ENCODE measurements at places on chromosomes 16 and 17.

DNA sequence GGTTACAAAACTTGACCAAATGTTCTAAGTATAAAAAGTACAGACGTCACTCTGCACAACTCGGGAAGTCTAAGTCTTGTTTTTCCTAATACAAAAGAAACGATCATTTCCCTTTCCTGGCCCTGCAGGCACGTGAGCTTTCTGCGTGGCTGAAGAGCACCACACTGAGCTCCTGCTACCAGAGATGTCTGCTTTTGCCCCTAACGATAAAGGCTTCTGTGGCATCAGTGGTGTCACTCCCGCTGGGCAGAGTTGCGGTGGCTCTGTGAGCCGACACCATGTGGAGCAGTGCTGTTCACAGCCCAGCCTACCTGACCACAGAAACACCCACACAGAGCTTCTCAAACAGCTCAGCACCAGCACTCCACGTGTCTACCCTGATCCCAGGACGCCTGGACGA is 20.5 kb downstream of the EMC8 start:
- DNase-seq: no peak

GRCh38 chr17:50491505-50491904 is 12.8 kb downstream of the RSAD1 start:
- DNase-seq: no peak

GRCh38 chr17:57356153-57356718 is 99.9 kb downstream of the MSI2 start:
- DNase-seq: no peak

- DNase-seq: no peak
Measured at GRCh38 chr17:51455211-51455610, 194.9 kb downstream of the UTP18 start.

DNA sequence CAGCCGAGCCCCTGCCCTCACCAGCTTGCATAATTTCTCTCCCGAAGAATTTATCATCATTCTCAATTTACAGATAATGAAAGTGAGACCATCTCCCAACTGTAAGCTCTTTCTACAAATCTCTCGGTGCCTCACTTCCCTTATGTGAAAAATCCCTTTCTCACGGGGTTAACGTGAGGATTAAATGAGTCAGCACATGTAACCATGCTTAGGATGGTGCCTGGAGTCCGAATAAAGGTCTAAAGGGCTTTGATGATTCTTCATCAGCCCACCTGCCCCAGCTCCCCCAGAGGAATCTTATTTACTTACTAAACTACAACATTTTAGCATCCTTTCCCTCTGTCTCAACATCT is 24.8 kb upstream of the PIK3R6 start:
- DNase-seq: no peak

GRCh38 chr17:51155416-51155815 is 2.1 kb downstream of the NME1 start:
- DNase-seq: no peak

- DNase-seq: peak; percentile 30
Measured at GRCh38 chr16:75029854-75030253, 31.0 kb downstream of the ZNRF1 start.

GRCh38 chr16:60582528-60582927 is 1453.7 kb downstream of the CDH8 start:
- no peak for DNase-seq

- no peak for DNase-seq
Measured at GRCh38 chr16:78522327-78522726, 422.9 kb downstream of the WWOX start.

- no peak for DNase-seq
Measured at GRCh38 chr17:78137392-78138203, 7.0 kb downstream of the TMC8 start.

DNA sequence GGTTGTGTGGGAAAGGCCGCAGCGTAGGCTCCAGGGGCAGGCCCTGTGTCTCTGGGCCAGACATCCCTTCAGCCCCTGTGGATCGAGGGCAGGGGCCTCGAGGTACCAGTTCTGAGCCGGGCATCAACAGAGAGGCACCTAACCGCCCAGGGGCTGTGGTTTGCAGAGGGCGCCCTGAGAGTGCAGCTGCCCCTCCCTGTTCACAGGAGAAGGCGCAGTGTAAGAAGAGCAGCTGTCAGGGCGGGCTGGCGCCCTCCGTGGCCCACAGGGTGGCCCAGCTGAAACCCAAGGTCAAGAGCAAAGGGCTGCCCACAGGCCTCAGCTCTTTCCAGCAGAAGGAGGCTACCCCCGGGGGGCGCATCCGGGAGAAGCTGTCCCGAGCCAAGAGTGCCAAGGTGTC is 56.5 kb downstream of the ACTG1 start:
- no peak for DNase-seq

DNA sequence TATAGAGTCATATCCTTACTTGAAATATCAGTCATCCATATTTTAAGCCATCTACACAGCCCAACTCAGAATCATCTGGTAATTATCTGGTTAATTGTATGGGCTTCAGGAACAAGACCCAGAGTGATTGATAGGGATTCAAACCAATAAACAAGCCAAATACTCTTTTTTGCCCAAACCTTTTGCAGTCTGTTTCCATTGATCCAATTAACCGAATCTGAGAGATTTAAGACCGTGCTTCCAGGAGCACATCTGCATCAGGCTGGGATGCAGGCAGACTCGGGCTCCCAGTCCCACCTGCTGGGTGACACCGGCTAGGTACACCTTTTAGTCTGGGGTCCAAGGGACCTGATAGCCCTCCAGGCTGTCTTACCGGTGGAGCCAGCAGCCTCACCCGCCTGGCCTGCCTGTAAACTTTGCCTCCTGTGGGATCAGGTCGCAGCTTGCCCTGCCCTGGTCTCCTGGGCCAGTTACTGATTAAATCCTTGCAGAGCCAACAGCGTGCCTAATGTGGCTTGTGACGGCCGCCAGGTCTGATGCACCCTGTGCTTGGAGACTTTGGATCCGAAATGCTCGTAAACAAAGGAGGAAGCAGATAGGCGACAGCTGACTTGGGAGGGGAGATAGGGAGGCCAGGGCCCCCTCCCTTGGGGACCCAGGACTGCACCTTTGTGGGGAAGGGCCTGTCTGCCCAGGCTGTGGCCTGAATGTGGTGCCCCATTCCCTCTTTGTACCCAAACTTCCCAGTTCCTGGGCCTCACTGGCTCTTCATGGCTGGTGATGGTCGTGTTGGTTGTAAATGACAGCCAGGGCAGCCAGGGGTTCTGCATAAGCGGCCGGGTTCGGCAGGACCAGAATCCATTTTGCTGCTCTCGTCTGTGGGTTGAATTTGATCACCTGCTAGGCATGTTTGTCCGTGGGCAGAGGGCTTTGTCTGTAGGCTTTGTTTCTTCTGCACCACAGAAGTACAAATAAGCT is 3.8 kb downstream of the CMIP start:
- no peak for DNase-seq

DNA sequence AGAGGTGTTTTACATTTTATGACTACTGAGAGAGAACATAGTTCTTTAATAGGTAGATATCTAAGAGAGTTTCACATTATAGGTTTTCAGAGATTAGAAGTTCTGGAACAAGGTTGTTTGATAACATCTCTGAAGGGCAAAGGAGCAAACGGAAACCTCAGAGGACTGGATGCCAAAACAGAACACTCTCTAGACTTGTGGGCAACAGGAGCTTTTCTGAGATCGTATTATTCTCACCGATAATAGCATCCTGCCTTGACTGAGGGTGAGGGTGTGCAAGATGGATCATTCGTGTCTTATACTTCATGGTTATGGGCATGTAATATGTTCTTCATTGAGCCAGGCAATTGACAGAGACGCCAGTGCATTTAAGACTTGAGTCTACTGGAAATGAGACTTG is 234.8 kb downstream of the IRX3 start:
- no peak for DNase-seq

- peak; percentile 57 for DNase-seq
Measured at GRCh38 chr16:87918866-87919680, 17.3 kb downstream of the CA5A start.

GRCh38 chr16:87757841-87758426 is 7.9 kb downstream of the KLHDC4 start:
- peak; percentile 23 for DNase-seq

- DNase-seq: peak; percentile 9
Measured at GRCh38 chr17:7932483-7932891, 481 bp downstream of the CNTROB start.

GRCh38 chr17:2656283-2656682 is 55.3 kb downstream of the CLUH start:
- no peak for DNase-seq

DNA sequence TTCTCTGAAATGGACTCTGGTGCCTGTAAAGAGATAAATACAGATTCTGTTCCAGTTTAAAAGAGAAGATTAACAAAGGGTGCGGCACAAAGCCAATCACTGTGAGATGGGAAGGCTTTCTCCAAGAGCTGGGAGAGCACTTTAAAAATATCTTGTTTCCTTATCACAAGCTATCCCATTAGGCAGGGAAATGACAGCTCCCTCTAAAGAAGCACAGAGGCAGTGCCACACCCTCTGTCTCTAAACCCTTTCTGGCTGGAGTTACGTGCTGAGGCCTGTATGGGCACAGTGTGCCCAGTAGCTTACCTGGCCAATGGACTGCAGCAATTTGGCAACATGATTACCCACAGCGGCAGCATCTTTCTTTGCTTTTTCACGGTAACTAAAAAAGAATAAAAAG is 9.0 kb upstream of the TERB1 start:
- DNase-seq: no peak

DNA sequence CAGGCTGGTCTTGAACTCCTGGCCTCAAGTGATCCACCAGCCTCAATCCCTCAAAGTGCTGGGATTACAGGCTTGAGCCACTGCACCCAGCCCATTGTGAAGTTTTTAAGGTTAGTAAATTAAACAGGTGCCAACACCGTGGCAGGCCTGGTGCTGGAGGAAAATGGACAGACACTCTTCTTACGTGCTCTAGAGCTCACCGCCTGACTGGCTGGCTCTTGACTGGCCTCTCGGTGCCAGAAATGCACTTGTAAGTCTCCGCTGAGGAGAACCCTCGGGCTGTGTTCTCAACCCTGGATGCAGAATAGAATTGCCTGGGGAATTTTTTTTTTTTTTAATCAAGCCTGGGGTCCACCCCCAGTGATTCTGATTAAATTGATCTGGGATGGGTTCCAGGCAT is 10.3 kb upstream of the HAS3 start:
- DNase-seq: no peak

- no peak for DNase-seq
Measured at GRCh38 chr17:68589086-68589485, 12.1 kb downstream of the FAM20A start.

DNA sequence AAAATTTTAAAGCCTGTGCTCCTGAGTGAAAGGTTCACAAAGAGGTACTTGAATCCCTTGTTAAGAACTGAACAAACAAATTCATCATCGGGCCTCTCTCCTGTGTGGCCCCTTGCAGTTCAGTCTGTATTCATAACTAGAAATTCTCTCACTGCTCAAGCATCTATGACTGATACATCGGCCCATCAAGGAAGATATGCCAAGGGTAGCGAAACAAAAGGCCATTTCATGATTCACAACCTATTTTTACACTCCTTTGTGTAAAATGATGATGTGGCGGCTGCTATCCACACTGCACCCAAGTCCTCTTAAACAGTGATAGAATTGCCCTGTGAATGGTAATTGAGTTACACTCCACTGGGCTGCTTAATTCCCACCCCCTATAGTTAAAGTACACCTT is 204.6 kb downstream of the STX8 start:
- peak; percentile 81 for DNase-seq

DNA sequence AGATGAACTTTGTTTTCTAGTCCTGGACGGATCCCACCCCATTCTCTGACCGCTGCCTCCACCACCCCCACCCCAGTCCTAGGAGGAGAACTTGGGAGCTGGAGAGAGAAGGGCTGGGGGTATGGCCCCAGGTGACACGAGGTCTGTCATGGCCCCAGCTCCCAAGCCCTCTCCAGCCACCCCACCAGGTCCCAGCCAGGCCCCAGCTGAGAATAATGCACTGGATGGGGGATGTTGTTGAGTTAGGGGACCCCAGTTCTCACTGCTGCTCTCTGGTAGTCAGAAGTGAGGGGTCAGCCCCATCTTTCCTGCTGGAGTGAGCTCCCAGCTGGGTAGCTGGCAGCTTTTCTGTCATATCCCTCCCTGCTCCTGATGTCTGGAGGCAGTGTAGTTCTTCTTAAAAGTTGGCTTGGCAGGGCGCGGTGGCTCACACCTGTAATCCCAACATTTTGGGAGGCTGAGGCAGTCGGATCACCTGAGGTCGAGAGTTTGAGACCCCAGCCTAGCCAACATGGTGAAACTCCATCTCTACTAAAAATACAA is 4.6 kb upstream of the COL1A1 start:
- DNase-seq: no peak

DNA sequence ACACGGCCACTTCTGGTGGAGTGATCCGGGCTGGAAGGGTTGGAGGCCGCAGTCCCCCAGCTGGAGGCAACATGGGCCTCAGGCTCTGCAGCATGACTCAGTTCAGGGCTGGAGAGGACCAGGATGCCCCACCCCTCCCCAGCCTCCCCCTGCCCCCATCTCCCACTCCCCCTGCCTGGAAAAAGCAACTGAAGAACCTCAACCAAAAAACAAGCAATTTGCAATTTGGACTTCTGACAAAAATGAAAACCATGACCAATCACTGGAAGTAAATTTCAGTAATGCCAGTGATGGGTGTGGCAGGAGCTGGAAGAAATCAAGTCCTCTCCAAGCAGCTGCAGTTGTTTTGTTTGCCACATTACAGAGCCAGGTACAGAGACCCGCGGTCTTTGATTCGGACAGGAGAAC is 6.6 kb upstream of the MIF4GD start:
- no peak for DNase-seq

GRCh38 chr16:84532291-84532724 is 27.8 kb upstream of the MEAK7 start:
- peak; percentile 91 for DNase-seq

GRCh38 chr17:1027044-1027443 is 30.1 kb downstream of the TIMM22 start:
- DNase-seq: no peak

DNA sequence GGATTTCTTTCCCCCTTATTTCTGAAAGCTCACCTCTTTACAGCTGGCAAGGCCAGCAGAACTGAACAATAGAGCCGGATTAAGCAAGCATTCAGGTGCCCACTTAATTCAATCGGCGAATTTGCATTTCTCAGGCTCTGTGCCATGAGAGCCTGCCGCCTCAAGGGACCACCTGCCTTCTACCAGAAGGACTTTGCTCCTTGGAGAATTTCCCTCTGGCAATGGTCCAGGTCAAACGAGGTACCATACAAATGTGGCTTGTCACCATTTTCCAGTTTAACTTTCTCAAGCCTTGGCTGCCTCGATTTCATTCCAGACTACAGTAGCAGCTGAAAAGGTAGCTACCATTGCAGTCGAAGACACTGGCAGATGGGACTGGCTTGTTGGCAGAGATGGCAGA is 534.0 kb downstream of the MAF start:
- no peak for DNase-seq

Measured in Daoy (cell line).